Dorsolateral prefrontal cortex (tissue), 122 donors: ENCODE measurements at places on chromosomes 11 and 22.

- DNase-seq, result no peak
These were observed 753 bp downstream of the PRPF19 start for GRCh38 chr11:60905551-60906113.

DNA sequence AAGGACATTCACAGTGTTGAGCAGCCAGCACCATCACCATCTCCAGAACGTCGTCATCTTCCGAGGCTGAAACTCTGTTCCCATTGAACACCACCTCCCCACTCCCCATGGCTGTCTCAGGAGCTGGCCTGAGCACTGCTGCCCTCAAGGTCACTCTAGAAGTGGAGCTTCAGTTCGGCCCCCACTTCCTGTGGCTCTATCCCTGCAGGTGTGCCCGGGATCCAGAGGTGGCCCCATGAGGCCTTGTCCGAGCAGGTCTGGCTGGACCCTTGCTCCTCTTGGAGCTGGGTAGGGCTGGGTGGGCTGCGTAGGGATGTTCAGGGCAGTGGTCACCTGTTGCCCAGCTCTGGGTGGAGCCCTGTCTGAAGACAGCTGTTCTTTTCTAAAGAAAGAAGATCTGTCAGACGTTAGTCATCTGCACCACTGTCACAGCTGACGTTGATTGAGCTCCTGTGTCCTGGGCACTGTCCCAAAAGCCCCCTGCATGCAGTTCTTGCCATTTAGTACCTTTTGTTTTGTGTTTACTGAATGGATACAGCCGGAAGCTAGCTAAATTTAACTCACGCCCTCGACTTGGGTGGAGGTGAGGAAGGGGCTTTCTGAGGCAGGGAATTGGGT is 75.5 kb upstream of the CLDN5 start:
- DNase-seq, result no peak

- DNase-seq, result no peak
These were observed 90.8 kb downstream of the FAM168A start for GRCh38 chr11:73507086-73507485.

DNA sequence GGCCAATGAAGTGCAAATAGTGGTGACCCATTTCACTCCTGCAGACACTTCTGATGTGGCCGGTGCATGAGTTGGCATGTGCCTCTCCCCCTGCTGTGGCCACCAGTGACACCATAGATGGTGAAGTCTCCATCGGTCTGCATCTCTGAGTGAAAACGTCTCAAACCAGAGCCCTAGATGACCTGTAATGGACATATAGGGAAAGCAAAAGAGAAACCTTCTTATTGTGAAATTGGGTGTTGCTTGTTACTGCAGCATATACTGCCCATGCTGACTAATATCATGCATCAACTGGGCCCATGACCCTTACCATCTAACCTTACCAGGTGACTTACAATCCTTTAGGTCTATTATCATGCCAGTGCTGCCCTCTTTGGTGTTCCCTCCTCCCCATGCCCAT is 11.7 kb upstream of the VPS37C start:
- DNase-seq, result no peak

DNA sequence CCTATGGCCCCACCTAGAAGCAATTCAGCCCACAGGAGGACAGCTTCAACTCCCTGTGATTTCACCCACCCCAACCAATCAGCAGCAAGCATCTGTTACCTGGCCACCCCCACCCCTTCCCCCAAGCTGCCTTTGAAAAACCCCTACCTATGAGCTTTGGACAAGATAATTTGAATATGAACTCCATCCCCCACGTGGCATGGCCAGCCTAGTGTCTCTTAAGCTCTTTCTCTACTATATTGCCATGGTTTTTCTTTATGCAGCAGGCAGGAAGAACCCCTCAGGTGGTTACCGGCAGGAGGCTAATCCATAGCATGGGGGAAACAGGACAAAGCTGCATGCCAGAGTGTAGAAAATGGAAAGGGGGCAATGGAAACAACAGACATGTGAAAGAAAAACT is 29.0 kb downstream of the CTSC start:
- DNase-seq, result no peak

- no peak for DNase-seq
These were observed 36.7 kb downstream of the MARK2 start for GRCh38 chr11:63875506-63876065.

- no peak for DNase-seq
These were observed 57.5 kb downstream of the CACNA1I start for GRCh38 chr22:39627865-39628562.

GRCh38 chr11:17743808-17744119 is 9.2 kb downstream of the KCNC1 start:
- no peak for DNase-seq

- no peak for DNase-seq
These were observed 686 bp downstream of the KIF18A start for GRCh38 chr11:28107191-28107749.

DNA sequence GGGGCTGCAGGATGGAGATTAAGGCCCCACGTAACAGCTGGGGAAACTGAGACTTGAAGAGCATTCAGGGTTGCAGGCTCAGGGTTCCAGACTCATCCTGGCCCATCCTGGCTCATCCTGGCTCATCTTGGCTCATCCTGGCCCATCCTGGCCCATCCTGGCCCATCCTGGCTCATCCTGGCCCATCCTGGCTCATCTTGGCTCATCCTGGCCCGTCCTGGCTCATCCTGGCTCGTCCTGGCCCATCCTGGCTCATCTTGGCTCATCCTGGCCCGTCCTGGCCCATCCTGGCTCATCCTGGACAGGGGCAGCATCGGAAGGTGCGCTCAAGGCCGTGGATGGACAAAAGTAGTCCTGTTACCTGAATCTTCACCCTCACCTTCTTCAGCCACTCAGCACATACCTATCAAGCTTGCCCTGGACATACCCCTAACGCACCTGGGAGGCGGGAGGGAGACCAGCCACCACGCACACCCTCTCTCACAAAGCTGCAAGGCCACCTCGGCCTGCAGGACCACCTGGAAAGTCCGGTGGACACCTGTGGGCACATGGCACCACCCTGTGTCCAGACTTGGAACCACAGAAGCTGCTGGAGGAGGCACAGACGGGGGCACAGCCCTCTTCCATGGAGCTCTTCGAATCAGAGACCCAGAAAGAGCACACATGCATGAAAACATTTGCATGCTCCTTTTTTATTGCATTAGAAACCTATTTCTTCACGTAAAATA is 20.3 kb upstream of the NLRP6 start:
- no peak for DNase-seq

- no peak for DNase-seq
These were observed 27.2 kb downstream of the CREB3L1 start for GRCh38 chr11:46304605-46305179.

GRCh38 chr11:135036488-135037297 is 624.7 kb upstream of the B3GAT1 start:
- DNase-seq, result no peak

DNA sequence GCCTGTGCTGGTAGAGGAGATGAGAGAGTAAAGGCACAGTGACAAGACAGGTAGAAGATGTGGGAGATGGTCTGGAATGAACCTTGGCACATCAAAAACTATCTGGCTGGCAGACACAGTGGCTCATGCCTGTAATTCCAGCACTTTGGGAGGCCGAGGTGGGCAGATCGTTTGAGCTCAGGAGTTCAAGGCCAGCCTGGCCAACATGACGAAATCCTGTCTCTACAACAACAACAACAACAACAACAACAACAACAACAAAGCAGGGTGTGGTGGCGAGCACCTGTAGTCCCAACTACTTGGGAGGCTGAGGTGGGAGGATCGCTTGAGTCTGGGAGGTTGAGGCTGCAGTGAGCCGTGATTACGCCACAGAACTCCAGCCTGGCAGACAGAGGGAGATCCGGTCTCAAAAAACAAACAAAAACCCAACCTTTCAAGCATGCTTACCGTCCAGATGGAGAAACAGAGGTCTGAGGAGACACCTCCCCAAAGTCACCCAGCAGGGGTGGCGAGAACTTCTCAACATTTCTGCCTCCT is 11.8 kb downstream of the KCTD21 start:
- DNase-seq, result no peak

DNA sequence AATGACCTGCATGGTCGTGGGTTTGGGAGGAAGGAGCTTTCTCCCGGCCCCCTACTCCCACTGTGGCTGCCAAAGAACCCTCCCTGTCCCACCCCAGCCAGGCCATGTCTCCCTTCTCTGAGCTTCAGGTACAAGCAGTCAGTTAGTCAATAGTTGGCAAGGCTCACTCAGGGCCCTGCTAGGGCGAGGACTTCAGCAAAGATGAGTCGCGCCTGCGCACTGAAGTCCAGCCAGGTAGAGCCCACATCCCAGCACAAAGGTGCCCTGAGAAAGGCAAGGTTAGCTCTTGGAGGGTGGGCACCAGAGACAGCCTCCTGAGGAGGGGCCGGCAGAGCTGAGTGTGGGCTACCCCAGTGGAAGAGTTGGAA is 11.1 kb downstream of the C11orf86 start:
- no peak for DNase-seq
